ENCODE measurements at places on chromosomes 5 and 9. TPM values are rescaled to one million over a fixed set of nuclear protein-coding genes. Genes with fewer than 3 reads are reported as not detected.

DNA sequence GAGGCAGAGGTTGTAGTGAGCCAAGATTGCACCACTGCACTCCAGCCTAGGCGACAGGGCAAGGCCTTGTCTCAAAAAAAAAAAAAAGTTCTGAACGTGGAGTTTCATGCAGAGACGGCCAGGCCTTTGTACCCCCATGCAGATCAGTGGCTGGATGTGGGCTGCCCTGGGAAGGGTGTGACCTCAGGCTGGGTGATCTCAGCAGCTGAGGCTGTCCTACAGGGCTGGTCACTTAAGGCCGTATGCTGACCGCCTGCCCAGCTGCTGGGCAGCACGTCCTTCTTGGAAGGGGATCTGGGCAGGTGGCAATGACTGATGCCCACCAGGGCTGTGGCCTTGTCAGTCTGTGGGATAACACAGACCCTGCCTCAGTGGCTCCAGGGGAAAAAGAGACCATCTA lies 37.2 kb upstream of the GRHPR start:
- DNase-seq, result no peak

DNA sequence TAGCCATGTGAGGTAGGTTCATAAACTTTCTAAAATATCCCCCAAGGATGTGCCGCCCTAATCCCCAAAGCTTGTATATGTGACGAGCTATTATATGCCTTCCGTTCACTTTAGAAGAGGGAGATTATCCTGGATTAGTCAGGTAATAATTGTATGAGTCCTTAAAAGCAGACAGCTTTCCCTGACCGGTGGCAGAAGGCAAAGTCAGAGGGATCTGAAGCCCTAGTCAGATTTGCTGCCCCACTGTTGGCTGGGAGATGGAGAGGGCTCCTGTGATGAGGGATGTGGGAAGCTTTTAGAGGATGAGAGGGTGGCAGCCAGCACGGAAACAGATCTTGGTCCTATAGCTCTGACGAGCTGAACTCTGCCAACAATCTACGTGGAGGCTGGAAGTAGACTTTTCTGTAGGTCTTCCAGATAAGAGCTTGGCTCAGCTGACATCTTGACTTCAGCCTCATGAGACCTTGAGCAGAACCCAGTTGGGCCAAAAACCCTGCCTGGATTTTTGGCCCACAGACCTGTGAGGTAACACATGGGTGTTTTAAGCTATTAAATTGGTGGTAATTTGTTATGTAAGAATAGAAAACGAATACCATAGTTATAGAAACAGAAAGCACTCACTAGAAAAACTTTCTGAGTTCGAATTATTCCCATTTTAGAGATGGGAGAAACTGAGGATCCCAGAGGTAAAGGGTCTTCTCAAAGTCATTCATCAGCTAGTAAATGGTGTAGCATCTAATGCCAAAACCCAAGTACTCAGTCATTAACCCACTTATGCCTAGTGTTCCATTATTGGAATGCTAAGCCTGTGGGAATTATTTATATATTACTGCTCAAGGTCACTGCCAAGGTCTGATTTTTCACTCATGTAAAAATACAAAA lies 48.9 kb downstream of the SH3PXD2B start:
- no peak for DNase-seq

GRCh38 chr5:83956386-83956785 lies 235.7 kb upstream of the HAPLN1 start:
- DNase-seq, result no peak

- no peak for DNase-seq
Measured at GRCh38 chr9:78368236-78368635, 71.3 kb downstream of the PSAT1 start.

GRCh38 chr5:38187532-38187931 lies 70.8 kb upstream of the EGFLAM start:
- DNase-seq, result no peak

DNA sequence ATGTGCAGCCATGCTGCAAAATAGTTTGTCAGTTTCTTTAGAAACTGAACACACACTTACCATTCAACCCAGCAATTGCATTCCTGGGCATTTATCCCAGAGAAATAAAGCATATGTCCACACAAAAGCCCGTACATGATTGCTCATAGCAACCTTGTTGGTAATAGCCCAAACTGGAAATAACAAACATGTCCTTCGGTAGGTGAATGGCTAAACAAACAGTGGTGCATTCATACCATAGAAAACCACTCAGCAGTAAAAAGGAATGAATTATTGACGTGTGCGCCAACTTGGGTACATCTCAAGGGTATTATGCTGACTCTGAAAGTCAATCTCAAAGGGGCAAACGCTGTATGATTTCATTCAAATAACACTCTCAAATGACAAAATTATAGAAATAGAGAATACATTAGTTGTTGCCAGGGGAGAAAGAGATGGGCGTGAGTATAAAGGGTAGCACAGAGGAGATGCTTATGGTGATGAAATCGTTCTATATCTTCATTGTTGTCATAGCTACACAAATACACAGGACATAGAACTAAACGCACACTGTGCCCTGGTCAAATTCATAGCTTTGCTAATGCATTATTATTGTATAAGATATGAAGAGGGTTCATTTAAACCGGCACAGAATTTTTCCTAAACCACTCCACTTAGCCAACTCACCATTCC lies 58.2 kb downstream of the DRD1 start:
- DNase-seq, result no peak

GRCh38 chr9:17165764-17166163 lies 30.9 kb downstream of the CNTLN start:
- DNase-seq, result no peak

- DNase-seq, result no peak
Measured at GRCh38 chr5:133367071-133367786, 245.1 kb downstream of the FSTL4 start.

DNA sequence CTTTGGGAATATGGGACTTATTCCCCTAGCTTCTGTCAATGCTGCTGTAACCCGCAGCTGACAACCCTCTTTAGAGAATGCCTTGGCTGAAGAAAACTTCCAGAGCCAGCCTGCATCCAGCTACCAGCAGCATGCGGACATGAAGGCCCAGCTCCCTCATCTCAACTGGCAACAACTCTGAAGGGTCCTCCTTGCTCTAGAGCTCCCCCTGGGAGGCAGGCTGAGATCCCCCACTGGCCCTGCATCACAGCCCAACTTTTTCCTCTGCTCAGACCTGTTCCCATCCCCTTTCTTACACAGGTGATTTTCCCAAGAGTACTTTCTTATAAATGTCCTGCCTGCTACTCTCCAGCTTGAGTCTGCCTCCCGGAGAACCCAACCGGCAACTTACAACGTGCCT lies 18.7 kb upstream of the WNT8A start:
- no peak for DNase-seq

GRCh38 chr9:124621371-124622328 lies 114.5 kb upstream of the NR5A1 start:
- DNase-seq, result no peak

- DNase-seq, result no peak
Measured at GRCh38 chr5:91090995-91091394, 292.1 kb downstream of the ARRDC3 start.

DNA sequence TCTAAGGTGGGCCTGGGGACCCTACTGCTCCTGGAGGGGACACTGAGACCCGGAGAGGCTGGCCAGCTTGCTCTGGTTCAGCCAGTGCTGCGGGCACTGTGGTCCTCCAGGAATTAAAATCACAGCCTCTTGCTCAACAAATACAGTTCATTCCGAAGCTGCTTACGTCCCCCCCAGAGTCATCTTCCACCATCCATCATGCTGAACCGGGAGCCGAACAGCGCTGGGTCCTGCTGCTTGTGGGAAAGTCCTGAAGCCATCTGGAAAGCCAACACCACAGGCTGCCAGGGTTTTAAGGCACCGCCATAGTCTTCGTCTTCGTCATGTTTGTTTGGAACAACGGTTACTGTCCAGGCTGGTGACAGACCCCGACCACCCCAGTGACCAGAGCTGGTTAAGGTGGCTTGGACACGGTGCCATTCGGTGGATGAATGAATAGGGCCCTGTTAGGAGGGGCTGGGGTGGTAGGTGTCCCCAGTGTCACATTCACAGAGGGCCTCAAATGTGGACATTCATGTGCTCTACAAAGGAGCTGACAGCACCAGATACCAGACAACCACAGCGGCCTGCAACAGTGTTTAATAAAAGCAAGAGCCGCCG lies 81.6 kb upstream of the PHYKPL start:
- no peak for DNase-seq

DNA sequence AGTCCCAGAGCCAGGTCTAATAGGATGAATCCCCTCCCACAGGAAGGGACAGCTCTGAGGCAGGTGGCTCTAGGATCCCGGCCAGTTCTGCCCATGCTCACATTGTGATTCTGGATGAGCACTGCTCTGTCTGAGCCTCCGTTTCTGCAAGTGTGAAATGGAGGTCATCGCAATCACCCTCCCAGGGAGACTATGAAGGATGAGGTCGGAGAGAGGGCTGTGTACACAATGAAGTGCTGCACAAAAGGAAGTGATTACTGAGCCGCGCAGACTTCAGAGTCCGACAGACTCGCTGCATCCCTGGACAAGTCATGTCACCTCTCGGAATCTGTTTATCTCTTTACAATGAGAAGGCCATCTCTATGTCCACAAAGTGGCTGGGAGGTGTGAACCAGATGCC lies 21.7 kb downstream of the LHX6 start:
- DNase-seq, result no peak

DNA sequence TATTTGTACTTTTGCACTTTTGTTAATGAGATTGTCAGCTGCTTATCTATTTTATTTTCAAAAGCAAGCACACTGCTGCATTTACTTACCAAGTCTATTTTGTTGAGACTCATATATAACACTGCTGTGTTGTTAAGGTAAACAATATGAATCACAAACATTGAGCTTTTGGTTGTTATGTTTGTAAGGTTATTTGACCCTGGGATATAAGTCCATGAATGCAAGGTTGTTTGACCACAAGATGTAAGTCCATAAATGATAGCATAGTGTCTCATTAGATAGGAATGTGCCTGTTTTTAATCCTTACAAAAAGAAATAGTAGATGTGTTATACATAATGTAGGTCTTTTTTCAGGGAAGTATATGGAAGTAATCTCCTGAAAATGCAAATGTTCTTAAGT lies 845.9 kb downstream of the CDH9 start:
- DNase-seq, result no peak

GRCh38 chr5:107516452-107517184 lies 154.1 kb downstream of the EFNA5 start:
- DNase-seq, result no peak

DNA sequence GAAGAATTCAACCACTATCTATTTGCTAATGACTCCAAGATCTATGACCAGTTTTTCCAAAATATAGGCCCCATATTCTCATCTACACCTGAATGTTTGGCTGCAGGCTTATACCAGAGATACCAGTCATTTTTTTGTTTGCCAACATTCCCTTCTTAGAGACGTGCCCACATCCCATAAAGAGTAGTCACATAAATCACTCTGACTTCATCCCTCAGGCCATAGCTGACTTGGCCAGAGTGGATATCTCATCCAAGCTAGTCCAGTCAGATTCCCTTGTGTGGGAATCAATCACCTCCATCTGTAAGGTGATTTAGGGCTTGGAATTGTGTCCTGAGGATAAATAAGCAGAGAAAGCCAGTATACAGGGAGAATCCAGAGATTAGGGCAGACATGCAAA lies 124.3 kb upstream of the SLC24A2 start:
- no peak for DNase-seq

DNA sequence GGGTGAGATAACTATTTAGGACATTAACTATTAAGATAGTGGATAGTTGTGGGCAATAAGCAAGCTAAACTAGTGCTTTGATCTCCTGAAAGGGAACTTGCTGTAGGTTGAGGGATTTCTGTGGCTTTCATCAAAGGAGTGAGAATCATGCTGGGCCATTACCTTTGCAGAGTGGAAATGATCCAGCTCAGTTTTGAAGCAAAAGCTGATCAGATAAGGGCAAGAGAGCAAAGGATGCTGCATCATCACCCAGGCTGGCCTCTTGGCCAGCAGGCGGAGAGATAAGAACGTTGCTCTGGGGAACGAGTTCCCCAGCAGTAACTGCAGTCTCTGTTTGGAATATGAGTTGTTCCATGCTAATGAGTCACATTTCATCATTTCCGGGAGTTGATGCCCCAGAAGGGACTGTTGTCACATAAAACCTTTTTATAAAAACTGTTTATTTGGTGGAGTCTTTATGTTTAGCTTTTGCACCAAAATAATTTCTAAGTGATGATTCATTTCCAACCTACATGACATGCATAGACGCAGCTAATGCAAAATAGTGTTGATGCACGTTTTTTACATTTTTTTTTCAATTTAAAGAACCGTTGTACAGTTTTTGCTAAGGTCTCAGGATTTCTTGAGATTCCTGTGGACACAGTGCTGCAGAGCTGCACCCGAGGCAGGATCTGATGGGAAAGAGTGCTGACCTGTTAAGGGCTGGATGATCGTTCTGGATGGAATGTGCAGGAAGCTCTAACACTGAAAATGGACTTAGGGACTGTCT lies 99.3 kb downstream of the ACTBL2 start:
- no peak for DNase-seq

GRCh38 chr9:35844628-35845270 lies 15.7 kb downstream of the TMEM8B start:
- no peak for DNase-seq

DNA sequence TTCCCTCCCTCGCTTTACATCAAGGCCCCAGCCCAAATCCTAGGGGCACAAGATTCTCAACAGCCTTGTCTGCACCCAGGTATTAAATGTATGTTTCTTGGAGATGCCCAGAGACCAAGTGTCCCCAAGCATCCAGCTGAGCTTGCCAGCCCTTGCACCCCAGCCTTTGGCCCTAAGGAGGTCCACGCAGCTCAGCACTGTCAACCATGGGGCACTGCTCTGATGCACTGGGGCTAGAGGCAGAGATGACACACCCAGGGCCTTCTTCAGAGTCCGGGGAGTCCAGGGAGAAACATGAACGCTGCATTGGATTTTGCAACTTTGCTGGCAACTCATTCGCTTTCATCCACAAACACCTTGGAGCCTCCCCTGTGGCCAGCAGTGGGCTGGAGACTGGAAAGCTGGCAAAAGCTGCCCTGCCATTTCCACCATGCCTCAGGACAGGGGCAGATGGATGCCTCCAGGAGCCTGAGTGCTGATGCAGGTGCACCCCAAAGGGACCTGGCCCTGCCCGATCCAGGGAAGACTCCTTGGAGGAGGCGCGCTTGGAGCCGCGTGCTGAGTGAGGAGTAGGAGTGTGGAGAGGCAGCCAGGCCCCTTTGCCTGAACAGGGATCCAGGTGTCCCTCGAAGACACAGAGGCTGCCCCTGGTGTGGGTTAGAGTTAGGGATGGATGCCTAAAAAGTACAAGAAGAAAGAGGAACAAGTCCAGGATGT lies 19.3 kb downstream of the PAEP start:
- DNase-seq, result peak; percentile 58

TMEM215 gene
- total RNA-seq, result 0.27 TPM

FAM120AOS gene
- total RNA-seq, result 46.7 TPM

NR4A3 gene
- 3.4 TPM for total RNA-seq

PAEP gene
- total RNA-seq, result not detected

LCP2 gene
- not detected for total RNA-seq

EPB41L4A gene
- 41.8 TPM for total RNA-seq

PCDHA5 gene
- total RNA-seq, result 2.1 TPM

MYMK gene
- total RNA-seq, result not detected

NSMF gene
- total RNA-seq, result 67.8 TPM
